ENCODE measurements at places on chromosomes 3 and 15.

DNA sequence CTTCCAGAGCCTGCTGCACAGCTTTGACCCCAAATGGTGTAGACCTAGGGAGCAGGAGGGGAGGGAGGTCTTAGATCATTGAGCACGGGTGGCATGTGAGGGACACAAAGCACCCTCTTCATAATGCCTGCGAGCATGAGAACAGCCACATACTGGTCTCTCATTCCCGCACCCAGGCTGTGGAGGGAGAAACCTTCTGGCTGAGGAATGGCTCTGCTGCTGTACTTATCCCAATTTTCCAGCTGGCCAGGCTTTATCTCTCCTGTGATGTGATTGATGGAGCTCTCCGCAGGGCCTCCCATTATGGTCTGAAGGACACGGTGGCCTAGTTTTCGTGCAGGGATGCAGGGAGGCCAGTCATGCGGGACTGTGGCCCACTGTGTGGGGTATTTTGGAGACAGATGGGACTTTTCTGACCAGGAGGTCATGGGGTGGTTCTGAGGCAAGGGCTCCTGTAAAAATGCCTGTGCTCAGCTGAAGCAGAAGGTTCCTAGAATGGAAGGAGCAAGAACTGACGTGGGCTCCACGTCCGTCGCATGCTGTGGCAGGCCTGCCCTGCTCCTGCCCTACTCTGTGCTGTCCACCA lies 251.5 kb downstream of the PLCL2 start:
- no peak for DNase-seq

- no peak for DNase-seq
Observed at GRCh38 chr15:29968895-29969561, 113.7 kb upstream of the GOLGA8J start.

- DNase-seq, result no peak
Observed at GRCh38 chr15:68518785-68519430, 59.9 kb upstream of the CORO2B start.

DNA sequence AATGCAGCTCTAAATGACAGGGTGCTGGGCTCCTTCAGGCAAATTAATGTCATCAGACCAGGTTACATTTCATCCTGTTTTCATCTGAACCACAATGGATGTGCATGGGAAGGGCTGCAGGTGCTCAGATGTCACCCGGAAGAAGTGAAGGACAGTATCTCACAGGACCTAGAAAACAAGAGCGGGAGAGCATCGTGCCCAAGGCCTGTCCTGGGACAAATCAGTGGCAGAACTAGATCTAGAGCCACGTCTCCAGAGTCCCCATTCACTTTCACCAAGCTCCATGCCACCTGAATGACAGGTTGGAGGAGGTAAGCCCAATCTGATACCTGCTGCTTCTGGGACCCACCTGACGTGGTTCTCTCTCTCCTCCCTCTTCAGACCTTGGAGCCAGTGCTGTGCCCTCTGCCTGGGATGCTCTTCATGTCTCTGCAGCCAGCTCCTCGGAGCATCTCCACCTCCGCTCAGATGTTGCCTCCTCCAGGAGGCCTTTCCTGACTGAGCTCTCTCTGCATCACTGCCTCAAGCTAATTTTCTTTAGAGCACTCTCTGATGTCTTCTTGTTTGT lies 77.3 kb downstream of the CPN2 start:
- no peak for DNase-seq

DNA sequence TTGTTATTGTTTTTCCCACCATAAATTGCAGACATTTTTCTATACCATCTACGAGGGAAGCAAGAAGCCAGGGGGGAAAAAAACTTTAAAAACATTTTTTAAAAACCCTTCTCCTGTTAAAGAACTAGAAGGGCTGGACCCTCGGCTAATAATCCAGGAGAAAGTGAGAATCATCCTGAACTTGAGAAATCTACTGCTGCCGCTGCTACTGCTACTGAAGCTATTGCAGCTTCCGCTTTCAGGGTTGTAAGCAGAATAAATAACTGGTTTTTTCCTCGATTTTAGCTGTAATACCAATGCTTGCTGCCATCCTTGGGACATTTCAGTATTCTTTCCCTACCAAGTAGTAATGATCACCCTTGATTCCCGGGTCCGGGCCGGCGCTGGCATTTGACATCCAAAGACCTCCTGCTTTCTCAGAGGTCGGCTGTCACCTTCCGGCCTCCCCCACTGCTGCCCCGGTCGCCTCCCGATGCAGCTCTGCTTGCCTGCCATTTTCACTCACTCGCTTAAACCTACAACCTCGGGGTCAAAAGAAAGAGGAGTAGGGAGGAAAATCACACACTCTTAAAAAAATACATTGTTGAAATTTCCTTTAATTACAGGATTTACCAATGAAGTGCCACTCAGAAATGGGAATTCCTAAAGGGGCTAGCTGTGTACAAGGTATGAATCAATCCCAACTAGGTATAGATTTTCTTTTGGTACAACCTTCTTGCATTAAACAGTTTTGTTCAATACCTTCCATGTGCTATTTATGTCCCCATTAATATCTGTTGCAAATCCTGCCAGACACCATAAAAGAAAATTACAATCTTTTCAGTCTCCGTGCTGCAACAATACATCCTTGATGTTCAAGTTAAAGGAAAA lies 674 bp upstream of the MECOM start:
- DNase-seq, result no peak

GRCh38 chr3:28912120-28912885 lies 368.6 kb upstream of the RBMS3 start:
- DNase-seq, result no peak

GRCh38 chr3:137807998-137808397 lies 43.9 kb downstream of the SOX14 start:
- no peak for DNase-seq

DNA sequence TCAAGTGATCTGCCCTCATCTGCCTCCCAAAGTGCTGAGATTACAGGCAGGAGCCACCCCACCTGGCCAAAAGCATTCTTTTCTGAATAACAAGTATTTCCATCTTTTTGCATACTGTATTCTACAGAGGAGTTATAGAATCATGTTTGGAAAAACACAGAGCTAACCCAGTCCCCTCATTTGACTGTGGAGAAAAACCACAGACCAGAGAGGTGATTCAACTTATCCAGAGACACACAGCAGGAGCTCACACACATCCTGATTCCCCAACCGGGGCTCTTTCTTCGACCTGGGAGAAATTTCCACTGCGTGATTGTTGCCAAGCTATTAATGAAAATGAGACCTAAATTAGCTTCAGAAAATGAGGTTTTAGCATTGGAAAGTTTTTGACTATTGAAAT lies 176.1 kb upstream of the TLE3 start:
- DNase-seq, result no peak

DNA sequence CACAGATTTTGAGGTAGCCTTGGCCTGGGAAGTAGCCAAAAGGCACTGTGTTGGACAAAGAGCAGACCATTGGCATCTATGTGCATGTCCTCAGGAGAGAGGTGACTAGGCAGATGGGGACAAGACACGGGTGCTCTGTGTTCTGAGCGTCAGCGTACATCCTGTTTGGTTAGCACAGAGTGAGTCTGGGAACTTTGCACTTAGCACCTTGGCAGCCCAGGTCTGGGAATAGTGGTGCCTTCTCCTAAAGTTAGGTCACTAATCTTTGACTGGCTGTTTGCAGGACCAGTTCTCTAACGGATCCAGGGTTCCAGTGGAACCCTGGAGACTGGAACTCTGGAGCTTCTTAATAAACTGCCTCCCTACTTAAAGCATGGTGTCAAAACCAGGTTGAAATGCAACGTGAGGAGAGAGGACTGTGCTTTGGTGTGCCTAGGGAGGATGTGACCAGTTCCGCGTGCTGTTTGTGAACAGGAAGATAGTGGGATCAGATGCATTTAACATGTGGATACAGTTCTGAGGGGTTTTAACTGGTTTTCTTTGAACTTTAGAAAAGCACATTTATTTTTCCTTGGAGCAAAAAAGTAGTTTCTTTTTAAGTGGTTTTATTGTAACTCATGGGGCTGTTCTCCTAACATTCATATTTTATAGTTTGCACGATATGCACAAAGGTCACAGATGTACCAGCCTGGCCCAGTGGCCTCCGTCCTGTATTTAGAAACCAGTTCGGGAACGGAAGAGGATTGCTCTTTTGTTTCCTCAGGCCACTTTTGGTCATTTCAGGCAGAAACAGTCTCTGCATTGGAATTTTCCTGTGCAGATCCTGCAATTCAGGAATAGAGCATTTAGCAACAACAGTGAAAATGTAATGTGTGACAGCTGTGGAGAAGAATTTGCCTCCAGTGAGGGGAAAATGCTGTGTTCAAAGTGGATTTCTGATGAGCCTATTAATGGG lies 48.8 kb downstream of the ABHD2 start:
- no peak for DNase-seq

- no peak for DNase-seq
Observed at GRCh38 chr3:71262364-71263265, 320.9 kb downstream of the FOXP1 start.

GRCh38 chr3:45603226-45603625 lies 8.7 kb downstream of the LIMD1 start:
- DNase-seq, result no peak

DNA sequence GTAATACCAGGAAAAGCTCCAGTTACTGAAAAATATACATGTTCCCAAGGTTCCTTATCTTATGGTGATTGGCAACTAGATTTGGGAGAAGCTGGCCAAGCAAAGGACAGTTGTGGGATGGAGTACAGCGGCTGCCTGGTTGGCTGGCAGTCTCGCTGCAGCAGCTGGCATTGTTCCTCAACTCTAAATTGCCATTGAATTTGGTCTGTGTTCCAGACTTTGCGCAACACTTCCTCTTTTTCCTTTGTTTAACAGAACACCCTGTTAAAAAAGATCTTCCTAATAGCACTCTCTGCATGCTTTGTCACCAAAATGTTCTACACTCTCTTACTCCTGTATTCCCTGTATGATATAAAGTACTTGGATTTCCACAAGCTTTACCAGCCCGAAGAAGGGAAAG lies 420.6 kb upstream of the RBMS3 start:
- DNase-seq, result no peak

- DNase-seq, result no peak
Observed at GRCh38 chr3:185960522-185961288, 22.9 kb upstream of the TRA2B start.

DNA sequence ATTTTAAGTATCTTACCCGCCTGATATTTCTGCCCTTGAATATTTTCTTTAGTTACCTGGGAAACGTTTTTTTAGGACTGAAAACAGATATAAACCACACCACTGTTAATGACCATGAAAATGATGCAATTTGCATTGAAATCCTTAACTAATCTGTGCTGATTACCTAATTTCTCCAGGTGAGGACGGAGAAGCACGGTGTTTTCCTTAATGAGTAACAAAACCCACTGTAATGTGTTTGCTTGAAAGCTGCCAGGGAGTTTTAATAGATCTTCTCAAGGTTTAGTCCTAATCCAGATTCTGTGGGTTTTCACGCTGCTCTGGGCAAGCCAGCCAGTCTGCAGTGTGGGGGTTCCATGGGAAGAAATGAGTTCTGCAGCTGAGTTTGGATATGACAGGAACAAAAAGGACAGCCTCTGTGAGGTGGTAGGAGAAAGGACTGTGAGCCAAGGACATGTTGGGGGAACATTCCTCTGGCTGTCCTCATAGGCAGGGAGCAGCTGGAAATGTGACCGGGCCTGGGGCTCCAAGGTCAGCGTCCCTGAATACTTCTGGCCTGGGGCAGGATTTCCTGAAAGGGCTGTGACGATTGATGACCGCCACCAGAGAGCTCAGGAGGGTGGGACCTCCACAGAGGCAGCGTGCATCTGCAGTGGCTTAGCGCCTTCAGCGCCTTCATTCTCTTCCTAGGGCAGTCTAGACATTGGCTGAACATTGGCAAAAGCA lies 18.6 kb downstream of the THSD4 start:
- DNase-seq, result no peak

DNA sequence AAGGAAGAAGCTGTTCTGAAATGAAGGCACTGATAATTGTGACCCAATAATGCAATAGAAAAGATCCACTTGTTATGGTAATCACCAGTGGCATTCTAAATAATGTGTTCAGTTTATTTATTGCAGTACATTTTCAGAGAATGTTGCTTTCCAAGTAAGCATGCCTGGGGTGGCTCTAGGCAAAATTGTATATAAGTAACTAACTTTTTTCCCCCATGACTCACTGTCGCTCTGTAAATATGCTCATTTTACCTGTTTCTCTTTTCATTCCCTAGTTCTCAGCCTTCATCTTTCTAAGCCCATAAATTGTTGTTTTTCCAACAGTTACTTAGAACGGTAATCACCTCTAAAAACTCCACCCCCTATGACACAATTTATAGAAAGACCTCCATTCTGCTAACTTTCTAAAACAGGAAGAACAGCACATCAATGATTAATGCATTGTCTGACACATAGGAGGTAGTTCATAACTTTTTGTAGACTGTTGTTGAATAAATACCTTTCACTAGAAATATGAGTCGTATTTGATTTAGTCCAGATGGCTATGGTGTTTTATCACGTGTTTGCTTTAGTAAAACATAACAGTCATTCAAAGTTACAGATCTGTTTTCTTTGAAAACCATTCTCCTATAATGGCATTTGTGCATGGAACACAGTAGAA lies 143.1 kb downstream of the LSAMP start:
- no peak for DNase-seq

GRCh38 chr3:194661946-194662345 lies 10.0 kb downstream of the LSG1 start:
- no peak for DNase-seq

GRCh38 chr3:146468234-146468633 lies 1.1 kb downstream of the PLSCR2 start:
- no peak for DNase-seq

- DNase-seq, result no peak
Observed at GRCh38 chr3:54710954-54711353, 216.9 kb downstream of the LRTM1 start.

DNA sequence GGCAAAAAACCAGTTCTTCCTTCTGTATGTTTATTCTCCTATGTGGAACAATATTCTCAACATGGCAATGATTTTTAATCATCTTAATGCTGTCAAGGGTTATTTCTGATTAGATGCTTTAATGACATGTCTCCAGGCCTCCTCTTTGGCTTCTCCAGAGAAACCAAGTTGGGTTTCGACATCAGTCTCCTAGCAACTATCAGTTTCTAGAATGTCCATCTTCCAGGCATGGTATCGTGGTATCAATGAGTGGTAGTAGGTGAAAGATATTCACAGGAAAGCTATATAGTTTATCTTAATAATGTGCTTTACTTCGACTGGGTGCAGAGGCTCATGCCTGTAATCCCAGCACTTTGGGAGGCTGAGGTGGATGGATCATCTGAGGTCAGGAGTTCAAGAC lies 128.5 kb downstream of the C3orf70 start:
- DNase-seq, result no peak

- DNase-seq, result no peak
Observed at GRCh38 chr3:136050250-136050649, 84.7 kb downstream of the PPP2R3A start.
